ENCODE measurements at places on chromosomes 1 and 21.
A peak's percentile ranks its signal among the peaks of the same experiment; 100 is the strongest.

DNA sequence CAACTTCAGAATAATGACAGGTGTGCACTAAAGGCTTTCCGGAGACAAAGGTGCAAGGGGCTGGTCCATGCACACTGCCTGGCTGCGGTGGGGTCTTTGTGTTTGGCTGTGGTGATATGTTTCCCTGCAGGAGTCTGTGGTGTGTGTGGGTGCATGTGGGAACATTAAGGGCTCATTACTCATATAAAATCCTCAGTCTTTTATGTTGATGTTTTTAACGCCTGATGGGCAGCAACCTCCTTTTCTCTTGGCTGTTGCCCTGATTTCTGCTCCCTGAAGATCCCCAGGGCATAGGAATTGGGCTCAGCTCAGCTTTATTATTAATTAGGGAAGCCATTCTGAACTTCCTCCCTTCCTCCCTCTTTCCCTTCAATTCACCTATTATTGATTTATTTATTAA is 67.6 kb upstream of the SPAG17 start:
- DNase-seq, result no peak

- no peak for DNase-seq
Measured at GRCh38 chr1:172719066-172719627, 60.2 kb downstream of the FASLG start.

DNA sequence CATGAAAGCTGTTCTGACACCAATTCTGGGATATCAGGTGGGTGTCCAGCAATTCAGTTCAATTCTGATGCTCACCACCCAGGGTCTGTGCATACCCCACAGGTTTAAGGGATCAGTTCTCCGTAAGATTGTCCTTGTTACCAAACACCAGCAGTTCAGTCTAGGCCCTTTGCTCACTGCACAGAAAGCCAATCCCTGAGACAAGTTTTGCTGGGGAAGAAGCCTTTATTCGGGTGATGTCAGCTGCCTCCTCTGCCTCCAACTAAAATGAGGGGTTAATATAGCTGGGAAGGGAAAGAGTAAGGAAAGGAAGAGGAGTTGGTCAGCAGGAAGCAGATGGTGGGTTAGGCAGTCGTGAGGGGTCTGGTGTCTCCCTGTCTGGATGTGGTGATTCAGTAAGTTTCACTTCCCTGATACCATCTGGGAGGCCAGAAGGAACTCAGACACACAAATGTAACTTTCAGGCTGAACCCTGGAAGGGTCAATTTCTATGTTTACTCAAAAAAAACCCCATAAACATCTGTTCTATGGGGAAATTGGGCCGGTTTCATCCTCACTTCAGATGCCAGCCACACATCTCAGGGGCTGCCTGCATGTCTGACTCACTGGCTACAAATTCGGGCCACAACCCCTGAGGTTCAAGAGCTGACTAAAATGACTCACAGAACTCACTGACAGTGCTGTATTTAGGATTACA is 83.3 kb upstream of the PGBD5 start:
- DNase-seq, result peak; percentile 2

- DNase-seq, result peak; percentile 68
Measured at GRCh38 chr21:32411350-32412161, 950 bp upstream of the EVA1C start.

DNA sequence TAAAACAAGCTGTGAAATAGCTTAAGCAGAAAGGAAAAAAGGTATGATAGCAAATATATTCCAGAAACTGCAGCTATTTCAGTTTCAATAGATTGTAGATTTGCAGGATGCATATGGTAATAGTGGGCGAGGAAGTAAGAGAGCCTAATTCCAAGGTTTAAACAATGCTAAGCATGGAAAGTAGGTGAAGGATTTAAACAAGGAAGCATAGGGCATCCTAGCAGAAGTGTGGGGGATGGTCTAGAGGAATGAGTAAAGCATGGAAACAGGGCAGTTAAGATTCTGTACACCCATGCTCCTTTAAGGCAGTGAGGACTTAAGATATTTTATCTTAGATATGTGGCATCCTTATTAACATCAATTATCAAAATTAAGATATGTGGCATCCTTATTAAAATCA is 2.6 kb downstream of the IVNS1ABP start:
- no peak for DNase-seq

GRCh38 chr1:26794391-26794790 is 6.6 kb downstream of the PIGV start:
- no peak for DNase-seq

Data from KBM-7 (cell line).